Ascending aorta (tissue), 2 donors: ENCODE measurements at places on chromosomes 4 and X. TPM values are rescaled to one million over a fixed set of nuclear protein-coding genes. Genes with fewer than 3 reads are reported as not detected.

The SLITRK4 gene
- 2.6 TPM for total RNA-seq

GRCh38 chr4:174047363-174047762 lies 236.1 kb downstream of the FBXO8 start:
- H3K4me3 ChIP-seq: no peak overlapping the region
- H3K27ac ChIP-seq: no peak overlapping the region

The MSANTD1 gene
- not detected for total RNA-seq

DNA sequence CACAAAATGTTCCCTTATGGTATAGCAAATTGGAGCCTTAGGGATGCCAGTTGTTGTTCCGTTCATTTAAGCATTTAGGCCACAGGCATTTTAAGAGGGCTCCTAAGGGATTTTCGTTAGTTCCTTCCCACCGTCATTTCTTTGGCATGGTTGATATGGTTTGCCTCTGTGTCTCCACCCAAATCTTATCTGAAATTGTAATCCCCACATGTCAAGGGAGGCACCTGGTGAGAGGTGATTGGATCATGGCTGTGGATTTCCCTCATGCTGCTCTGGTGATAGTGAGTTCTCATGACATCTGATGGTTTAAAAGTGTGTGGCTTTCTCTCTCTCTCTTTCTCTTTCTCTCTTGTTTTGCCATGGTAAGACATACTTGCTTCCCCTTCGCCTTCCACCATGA lies 104.1 kb downstream of the ASB9 start:
- H3K27me3 ChIP-seq: no peaks in the 10 kb centered on the region
- no peak for DNase-seq
- no peaks in the 10 kb centered on the region for H3K36me3 ChIP-seq
- no peak overlapping the region for H3K4me3 ChIP-seq
- no peak overlapping the region for H3K27ac ChIP-seq
- H3K4me1 ChIP-seq: no peaks in the 10 kb centered on the region

DNA sequence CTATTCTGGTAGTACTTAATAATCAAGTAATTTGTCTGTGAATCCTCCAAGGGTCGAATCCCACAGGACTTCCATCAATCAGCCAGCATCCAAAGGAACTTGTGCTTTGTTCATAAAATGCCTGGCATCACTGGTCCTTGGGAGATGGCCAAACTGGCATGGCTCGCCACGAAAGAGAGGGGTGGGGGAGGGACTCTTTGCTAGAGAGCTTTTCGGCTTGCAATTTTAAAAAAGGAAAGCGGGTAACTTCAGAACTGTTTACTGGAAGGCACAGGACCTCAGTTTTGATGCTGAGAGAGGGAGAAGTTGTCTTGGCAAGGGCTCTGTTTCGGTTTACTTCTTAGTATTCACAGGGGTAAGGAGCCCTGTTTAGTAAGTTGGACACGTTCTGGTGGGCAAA lies 79.4 kb upstream of the FHL1 start:
- H3K4me1 ChIP-seq: peaks cover 2% of the 10 kb centered on the region
- peak; percentile 72 for DNase-seq
- H3K36me3 ChIP-seq: no peaks in the 10 kb centered on the region
- peak overlapping the region; percentile 5 for H3K4me3 ChIP-seq

- no peak overlapping the region for H3K4me3 ChIP-seq
- H3K36me3 ChIP-seq: no peaks in the 10 kb centered on the region
- no peak for DNase-seq
- H3K27ac ChIP-seq: no peak overlapping the region
- H3K4me1 ChIP-seq: no peaks in the 10 kb centered on the region
Observed at GRCh38 chr4:65918212-65918611, 247.9 kb upstream of the EPHA5 start.

The SERTM2 gene
- not detected for total RNA-seq

DNA sequence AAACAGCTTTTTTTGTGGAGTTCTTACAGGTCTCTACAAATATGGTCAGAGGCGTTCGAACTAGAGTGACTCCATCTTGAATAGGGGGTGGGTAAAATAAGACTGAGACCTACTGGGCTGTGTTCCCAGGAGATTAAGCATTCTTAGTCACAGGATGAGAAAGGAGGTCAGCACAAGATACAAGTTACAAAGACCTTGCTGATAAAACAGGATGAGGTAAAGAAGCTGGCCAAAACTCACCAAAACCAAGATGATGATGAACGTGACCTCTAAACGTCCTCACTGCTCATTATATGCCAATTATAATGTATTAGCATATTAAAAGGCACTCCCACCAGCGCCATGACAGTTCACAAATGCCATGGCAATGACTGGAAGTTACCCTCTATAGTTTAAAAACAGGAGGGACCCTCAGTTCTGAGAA lies 42.8 kb upstream of the SPP1 start:
- H3K36me3 ChIP-seq: no peaks in the 10 kb centered on the region
- no peaks in the 10 kb centered on the region for H3K4me1 ChIP-seq
- DNase-seq: no peak
- H3K4me3 ChIP-seq: no peak overlapping the region
- H3K27me3 ChIP-seq: no peaks in the 10 kb centered on the region
- no peak overlapping the region for H3K27ac ChIP-seq

The RBMXL3 gene
- total RNA-seq: not detected

DNA sequence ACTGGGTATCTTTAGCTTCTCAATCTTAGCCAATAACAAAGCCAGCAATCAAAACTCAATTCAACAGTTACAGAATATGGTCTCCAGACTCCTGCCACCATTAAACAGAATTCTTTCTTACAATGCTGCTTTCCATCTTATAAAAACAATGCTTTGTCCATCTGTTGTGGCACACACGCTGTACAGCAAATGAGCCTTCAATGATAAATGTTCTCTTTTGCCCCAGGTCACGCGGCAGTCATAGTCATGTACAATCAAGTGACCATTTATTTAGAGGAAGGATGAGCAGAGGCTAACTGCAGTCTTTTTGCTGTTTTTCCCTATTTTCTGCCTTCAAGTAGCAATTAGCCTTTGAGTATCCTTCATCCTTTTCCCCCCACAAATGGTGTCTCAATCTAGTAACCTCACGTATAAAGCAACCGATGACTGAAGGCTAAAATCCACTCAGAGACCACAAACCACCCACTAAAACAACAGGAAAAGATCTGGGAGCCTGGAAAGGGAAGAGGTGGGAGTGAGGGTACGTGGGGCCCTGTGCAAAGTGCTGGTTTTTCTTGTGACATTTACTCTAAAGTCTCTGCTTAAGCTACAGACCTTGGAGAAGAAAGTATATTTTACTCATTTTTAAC lies 24.4 kb downstream of the TRIM2 start:
- no peak for DNase-seq
- no peaks in the 10 kb centered on the region for H3K36me3 ChIP-seq
- H3K27me3 ChIP-seq: no peaks in the 10 kb centered on the region

DNA sequence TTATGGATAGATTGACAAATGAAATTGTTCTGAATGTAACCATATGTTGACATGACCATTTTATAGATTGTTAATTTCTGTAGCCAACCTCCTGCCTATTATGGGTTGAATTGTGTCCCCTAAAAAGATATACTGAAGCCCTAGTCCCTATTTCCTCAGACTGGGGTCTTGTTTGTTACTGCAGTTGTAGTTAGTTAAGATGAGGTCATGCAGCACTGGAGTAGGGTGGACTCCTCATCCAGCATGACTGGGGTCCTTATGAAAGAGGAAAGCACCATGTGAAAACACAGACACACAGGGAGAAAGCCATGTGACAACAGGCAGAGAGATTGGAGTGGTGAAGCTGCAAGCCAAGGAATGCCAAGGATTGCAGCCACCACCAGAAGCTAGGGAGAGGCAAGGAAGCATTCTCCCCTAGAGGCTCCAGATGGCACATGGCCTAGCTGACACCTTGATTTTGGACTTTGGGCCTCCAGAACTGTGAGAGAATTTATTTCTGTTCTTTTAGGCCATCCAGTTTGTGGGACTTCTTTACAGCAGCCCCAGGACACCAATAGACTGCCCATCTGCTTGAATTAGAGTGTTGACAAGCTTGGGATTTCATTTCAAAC lies 14.0 kb downstream of the MTM1 start:
- no peak for DNase-seq
- no peak overlapping the region for H3K4me3 ChIP-seq
- H3K4me1 ChIP-seq: no peaks in the 10 kb centered on the region
- no peaks in the 10 kb centered on the region for H3K27me3 ChIP-seq
- no peak overlapping the region for H3K27ac ChIP-seq

- H3K4me3 ChIP-seq: no peak overlapping the region
- H3K4me1 ChIP-seq: no peaks in the 10 kb centered on the region
Observed at GRCh38 chrX:42597481-42597880, 180.5 kb downstream of the PPP1R2C start.

GRCh38 chr4:67452100-67452845 lies 93.0 kb downstream of the CENPC start:
- no peaks in the 10 kb centered on the region for H3K27me3 ChIP-seq
- no peaks in the 10 kb centered on the region for H3K4me1 ChIP-seq
- no peak overlapping the region for H3K27ac ChIP-seq
- no peak overlapping the region for H3K4me3 ChIP-seq

GRCh38 chrX:17851874-17852273 lies 9.2 kb downstream of the RAI2 start:
- no peaks in the 10 kb centered on the region for H3K4me1 ChIP-seq
- no peaks in the 10 kb centered on the region for H3K27me3 ChIP-seq
- no peak for DNase-seq
- no peaks in the 10 kb centered on the region for H3K36me3 ChIP-seq
- no peak overlapping the region for H3K4me3 ChIP-seq
- no peak overlapping the region for H3K27ac ChIP-seq

DNA sequence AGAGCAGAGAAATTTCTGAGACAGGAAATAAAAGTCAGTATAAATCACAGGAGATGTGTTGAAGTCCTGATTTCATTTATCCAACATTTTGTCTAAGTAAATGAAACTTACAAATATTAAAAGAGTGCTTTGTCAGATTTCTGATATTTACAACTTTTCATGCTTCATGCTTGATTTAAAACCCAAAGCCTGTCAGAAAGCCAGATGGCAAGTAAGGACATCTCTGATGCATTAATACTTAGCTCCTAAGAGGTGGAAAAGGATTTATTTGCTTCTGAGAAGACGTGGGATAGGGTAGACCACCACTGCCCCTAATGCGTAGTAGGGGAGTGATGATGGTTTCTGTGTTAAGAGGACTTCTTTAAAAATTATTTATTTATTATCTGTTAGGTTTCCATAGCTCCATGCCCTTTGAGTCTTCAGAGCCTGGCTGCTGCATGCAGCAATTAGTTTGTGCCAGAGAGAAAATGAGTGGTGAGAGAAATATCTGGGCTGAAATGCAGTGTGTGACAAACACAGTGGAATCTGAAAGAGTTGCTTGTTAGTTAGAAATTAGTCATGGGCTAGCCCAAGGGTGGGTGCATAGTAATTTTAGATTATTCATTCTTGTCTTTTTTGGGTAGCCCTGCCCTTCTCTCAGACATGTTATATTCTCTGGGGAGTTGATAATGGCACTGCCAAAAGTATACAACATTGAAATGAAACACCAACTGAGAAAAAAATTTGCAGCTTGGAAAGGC lies 333.8 kb downstream of the C4orf33 start:
- no peak overlapping the region for H3K27ac ChIP-seq
- H3K27me3 ChIP-seq: no peaks in the 10 kb centered on the region
- DNase-seq: no peak
- H3K4me3 ChIP-seq: no peak overlapping the region

DNA sequence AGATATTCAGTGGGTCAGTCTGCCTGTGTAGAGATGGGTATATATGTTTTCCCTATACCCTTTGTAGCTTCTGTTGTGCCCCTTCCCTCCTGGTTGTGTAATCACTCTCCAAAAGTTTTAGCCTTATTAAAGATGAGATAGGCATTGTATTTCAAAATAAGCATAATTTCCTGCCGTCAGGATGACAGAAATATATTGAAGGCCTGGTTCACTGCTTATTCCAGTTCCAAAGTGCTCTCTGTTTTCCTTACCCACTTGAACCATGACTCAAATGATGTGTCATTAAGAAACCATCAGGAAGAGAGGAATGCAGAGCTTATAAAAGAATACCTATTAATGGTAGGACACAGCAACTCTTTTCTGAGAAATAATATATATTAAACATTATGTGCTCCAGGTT lies 178.5 kb downstream of the GABRB1 start:
- no peaks in the 10 kb centered on the region for H3K27me3 ChIP-seq
- H3K4me1 ChIP-seq: no peaks in the 10 kb centered on the region
- DNase-seq: no peak
- no peak overlapping the region for H3K27ac ChIP-seq
- no peak overlapping the region for H3K4me3 ChIP-seq

The DUSP9 gene
- not detected for total RNA-seq

GRCh38 chrX:48489892-48490291 lies 13.9 kb downstream of the FTSJ1 start:
- no peaks in the 10 kb centered on the region for H3K36me3 ChIP-seq
- H3K27ac ChIP-seq: no peak overlapping the region
- H3K27me3 ChIP-seq: no peaks in the 10 kb centered on the region
- H3K4me1 ChIP-seq: no peaks in the 10 kb centered on the region
- DNase-seq: no peak
- no peak overlapping the region for H3K4me3 ChIP-seq

GRCh38 chr4:159111416-159111815 lies 8.5 kb downstream of the RAPGEF2 start:
- H3K4me3 ChIP-seq: no peak overlapping the region
- H3K4me1 ChIP-seq: no peaks in the 10 kb centered on the region
- H3K27me3 ChIP-seq: no peaks in the 10 kb centered on the region
- DNase-seq: no peak
- H3K36me3 ChIP-seq: no peaks in the 10 kb centered on the region

- no peak for DNase-seq
- H3K4me3 ChIP-seq: no peak overlapping the region
- no peak overlapping the region for H3K27ac ChIP-seq
- no peaks in the 10 kb centered on the region for H3K27me3 ChIP-seq
- no peaks in the 10 kb centered on the region for H3K4me1 ChIP-seq
Observed at GRCh38 chrX:29136904-29137303, 549.7 kb downstream of the IL1RAPL1 start.

DNA sequence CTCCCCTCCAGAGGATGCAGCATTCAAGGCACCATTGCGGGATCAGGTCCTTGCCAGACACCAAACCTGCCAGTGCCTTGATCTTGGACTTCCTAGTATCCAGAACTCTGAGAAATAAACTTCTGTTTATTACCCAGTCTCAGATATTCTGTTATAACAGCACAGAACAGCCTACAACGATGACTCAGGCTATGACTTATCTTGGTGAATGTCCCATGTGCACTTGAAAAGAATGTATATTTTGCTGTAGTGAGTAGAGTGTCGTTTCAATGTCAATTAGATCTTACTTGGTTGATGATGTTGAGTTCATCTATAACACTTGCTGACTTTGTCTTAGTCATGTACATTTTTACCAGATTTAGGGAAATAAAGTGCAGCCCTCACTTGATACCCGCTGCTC lies 34.5 kb upstream of the PGRMC1 start:
- H3K4me3 ChIP-seq: no peak overlapping the region
- no peaks in the 10 kb centered on the region for H3K27me3 ChIP-seq
- H3K4me1 ChIP-seq: no peaks in the 10 kb centered on the region
- DNase-seq: no peak
- H3K27ac ChIP-seq: no peak overlapping the region

The PASD1 gene
- total RNA-seq: not detected

The SLC16A2 gene
- 10.7 TPM for total RNA-seq

The FSTL5 gene
- not detected for total RNA-seq
